ENCODE measurements at places on chromosomes 3 and 15. TPM values are rescaled to one million over a fixed set of nuclear protein-coding genes. Genes with fewer than 3 reads are reported as not detected.

Gene GCNT3
- 0.18 TPM for total RNA-seq

Gene CCDC33
- total RNA-seq: 0.27 TPM

Gene KLHL6
- total RNA-seq: 1.3 TPM

Gene RPL14
- 111 TPM for total RNA-seq

Gene DUOX1
- 0.27 TPM for total RNA-seq

Gene CILP
- total RNA-seq: 0.27 TPM

Gene MAGEL2
- total RNA-seq: 3.4 TPM

Gene FOXL2NB
- total RNA-seq: 1.9 TPM

- DNase-seq: no peak
These were observed 268.5 kb downstream of the SHQ1 start for GRCh38 chr3:72579581-72580245.

- DNase-seq: no peak
These were observed 635 bp upstream of the RCN2 start for GRCh38 chr15:76930831-76931396.

GRCh38 chr3:100195375-100195774 is 65.4 kb upstream of the TBC1D23 start:
- DNase-seq: no peak

DNA sequence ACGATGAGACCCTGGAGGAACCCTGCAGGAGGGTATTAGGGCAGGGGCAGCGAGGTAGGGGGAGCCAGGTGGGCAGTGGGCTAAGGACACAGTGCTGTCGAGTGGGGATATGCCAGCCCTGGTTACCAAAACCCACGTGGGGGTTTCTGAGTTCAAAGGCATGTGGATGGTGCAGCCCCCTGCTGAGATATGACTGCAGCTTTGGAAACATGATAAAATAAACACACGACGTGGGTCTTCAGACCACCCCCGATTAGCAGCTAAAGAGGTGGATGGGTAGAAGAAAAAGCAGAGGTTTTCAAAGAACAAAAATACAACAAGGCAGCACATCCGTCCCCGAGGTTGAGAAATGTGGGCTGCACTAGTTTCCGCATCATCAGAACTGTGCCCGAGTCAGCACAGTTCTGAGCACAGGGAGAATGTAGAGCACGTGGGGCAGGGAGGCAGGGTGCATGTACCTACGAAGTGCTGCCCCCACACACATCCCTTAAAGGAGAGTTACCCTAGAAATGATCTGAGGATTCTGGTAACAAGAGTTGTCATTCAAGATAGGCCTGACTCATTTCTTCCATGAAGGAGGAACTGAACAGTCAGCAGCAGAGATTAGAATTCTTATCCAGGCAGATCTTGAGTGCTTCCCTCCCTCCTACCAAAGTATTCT is 121.3 kb downstream of the RPLP1 start:
- no peak for DNase-seq

- DNase-seq: no peak
These were observed 6.2 kb downstream of the ESYT3 start for GRCh38 chr3:138440596-138440995.

DNA sequence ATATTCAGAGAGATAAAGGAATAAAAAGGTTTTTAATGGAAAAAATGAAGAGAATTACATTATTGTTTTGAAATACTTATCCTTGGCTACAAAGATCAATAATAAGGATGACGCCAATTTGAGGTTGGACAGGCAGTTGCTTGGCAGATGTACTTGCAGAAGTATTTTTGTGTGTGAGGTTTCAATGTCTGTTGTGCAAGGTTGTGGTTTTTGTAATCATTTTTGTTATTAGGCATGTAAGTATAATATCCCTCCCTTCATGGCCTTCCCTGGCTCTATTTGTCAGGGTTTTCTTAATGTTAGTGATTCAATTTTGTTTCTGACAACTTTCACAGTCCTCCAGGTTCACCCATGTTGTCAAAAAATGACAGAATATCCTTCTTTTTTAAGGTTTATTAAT is 105.9 kb downstream of the OTOL1 start:
- no peak for DNase-seq

DNA sequence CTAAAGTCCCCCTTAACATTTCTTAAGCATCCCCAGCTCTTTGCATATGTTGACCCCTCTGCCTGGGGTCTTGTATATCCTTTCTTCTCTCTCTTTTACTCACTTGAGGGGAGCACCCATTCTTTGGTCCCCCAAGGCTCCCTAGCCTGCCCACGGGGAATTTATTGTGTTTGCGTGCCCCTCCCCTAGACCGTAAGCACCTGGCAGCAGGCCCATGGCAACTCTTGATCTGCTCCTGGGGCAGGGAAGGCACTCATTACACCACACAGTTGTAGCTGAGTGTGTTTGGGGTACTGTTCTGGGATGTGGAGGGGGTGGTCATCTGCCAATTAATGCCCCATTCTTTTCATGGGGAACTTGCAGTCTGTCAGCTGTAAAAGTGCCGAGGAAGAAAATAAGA is 27.3 kb upstream of the SMAD6 start:
- DNase-seq: no peak

DNA sequence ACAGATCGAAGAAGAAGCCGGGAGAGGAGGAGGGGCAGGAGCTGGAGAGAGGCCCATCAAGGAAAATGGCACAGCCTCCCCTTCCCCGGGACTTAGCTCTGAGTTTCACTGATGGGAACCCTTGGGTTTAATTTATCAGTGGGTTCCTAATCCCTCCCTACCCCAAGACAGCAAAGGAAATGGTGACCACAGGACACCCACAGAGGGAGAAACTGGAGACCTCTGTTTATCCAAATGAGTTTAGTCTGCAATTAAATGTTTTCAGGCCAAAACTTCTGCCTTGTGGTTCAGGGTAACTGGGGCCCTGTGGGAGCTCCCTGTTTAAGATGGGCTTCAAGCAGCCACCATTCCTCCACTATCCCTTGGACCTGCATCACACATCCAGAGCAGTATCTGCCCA is 190.8 kb upstream of the TOPAZ1 start:
- no peak for DNase-seq

- DNase-seq: no peak
These were observed 158.1 kb downstream of the GABRB3 start for GRCh38 chr15:26614734-26615133.

- DNase-seq: no peak
These were observed 56.5 kb downstream of the MCTP2 start for GRCh38 chr15:94287794-94288246.

DNA sequence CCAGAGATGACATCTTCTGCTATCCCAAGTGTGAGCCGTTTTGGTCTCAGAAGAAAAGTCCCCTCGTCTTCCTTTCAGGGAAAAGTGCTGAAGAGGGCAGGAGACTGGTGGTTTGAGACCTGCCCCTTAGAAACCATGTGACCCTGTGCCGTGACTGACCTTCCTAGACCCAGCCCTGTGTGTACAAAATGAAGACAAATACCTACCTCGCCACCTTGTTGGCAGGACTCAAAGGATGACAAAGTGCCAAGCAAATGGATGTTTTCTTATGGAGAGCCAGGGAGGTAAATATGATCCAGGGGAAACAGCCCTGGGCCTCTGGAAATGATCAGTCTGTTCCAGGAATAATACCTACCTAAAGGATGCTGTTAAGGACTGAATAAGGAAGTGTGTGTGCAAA is 41.3 kb downstream of the FAM174B start:
- no peak for DNase-seq

DNA sequence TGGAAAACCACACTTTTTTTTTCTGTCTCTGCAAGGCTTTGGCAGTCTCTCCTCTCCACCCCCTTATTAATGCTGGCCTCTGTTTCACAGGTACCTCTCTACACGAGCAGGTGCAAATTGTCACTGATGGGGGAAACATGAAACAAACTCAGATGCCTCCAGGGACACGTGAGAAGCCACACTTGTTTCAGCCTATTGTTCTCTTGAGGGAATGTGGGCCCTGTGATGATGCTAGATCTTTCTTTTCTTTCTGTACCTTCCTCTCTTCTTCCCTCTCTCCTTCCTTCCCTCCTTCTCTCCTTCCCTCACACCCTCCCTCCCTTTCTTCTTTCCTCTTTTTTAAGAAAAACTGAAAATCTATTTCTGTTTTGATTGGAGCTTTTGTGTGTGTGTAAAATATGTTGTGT is 5.7 kb upstream of the BLM start:
- DNase-seq: no peak

DNA sequence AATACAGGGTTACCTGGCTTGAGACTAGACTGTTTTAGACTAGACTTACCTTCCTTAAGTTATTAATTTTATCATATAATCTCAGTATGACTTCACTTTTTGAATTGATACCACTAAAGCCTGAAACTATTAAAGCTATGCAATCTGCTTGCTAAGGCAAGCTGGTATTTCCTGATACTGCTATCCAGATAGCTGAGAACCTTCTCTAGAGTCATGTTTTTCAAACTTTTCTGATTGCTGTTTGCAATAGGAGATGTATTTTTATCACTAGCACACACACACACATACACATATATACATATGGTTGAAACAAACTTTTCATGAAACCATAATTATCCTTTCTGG is 9.3 kb upstream of the MAGI1 start:
- DNase-seq: no peak

DNA sequence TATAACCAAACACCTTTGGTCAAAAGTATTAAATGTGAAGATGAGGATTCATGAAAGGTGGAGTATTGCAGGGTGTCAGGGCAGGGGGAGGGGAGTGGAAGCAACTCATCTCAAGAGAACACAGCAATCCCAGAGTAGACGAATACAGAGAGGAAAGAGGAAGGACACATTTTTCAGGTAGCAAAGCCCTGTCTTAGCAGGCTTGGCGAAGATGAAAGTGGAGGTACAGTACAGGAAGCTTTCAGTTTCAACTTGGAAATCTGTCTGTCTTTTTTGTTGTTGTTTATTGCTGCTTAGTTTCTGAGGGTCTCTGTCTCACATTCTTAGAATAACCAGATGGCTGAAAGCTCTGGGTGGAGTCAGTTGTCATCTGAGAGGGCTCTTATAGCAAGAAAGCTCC is 80.8 kb upstream of the GPR149 start:
- DNase-seq: no peak

GRCh38 chr15:80780416-80781221 is 1.4 kb downstream of the CEMIP start:
- DNase-seq: peak; percentile 46

- DNase-seq: no peak
These were observed 131.8 kb upstream of the UBE2E2 start for GRCh38 chr3:23071296-23071695.

DNA sequence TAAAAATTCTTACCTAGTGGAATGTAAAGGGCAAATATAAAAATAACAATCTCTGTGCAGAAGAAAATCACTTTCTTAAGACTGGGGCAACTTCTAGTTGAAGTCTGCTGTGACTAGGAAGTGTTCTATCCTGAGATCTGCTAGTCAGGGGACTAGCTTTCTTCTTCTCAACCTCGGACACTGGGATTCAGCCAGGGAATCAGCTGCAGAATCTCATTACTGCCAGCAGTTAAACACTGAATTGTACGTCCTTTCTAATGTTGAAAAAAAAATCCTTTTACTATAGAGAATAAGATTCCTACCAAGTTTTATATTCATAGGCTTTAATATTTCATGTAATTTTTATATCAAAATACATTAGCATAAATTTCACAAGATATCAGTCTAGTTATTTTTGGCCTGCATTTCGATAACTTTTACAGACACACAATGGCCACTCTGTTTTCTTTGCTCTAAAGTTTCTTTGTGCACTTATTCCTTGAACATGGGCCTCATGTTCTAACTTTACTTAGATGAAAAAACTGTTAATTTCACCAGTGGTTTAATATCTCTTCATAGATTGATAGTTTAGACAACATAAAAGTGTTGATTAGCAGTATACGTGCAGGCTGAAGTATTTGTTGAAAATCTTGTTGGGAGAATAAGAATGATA is 2.6 kb upstream of the NEO1 start:
- no peak for DNase-seq

DNA sequence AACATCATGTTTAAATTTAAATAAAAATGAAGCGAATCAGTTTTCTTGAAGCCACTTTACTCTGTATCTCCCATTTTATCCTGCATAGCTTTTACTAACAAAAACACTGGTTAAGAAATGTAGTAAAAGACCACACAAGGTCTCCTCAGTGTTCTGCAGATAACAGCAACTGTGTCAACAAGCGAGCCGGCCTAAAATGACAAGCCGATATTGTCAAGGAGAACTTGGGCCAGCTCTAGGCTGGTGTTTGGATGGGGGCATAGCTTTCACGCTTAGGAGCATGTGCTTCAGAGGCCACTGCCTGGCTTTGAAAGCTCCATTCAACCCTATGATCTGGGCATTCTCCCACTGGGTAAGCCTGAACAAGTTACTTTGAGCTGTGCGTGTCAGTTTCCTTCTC is 38.1 kb downstream of the MFSD1 start:
- DNase-seq: no peak

- no peak for DNase-seq
These were observed 275.0 kb downstream of the ZBTB20 start for GRCh38 chr3:114872050-114872449.

DNA sequence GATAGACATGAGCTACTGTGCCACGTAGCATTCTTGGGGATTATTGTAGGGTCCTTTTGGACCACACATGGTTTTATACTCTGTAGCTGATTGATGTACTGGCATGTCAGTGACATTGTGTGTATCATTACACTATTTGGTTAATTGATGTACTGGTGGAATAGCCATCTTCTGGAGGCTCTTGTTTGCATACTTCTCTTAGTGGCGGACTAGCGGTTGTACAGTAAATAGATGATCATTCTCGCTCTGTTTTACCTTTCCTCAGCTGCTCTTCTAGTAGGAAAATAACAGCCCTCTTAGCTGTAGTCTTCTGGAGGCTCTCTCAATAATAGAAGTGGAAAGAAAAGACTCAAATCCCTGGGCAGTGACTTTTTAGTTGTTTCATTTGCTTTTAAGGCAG is 24.8 kb downstream of the IGF1R start:
- DNase-seq: no peak

DNA sequence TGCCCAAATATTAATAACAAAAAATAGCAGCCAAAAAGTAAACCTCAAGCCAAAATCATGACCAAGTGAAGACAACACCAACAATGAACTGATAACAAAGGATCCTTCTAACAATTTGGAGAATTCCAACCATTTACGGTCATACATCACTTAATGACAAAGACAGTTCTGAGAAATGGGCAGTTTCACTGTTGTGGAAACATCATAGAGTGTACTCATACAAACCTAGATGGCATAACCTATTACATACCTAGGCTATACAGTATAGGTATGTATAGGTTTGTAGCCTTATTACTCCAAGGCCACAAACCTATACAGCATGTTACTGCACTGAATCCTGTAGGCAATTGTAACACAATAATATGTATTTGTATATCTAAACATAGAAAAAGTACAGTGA is 12.4 kb downstream of the ANO10 start:
- DNase-seq: no peak

- DNase-seq: no peak
These were observed 162.5 kb downstream of the FNDC3B start for GRCh38 chr3:172201870-172202236.
